ENCODE measurements at places on chromosomes 13 and 19.

GRCh38 chr13:33144358-33144784, 128.1 kb downstream of the KL start:
- DNase-seq = no peak

DNA sequence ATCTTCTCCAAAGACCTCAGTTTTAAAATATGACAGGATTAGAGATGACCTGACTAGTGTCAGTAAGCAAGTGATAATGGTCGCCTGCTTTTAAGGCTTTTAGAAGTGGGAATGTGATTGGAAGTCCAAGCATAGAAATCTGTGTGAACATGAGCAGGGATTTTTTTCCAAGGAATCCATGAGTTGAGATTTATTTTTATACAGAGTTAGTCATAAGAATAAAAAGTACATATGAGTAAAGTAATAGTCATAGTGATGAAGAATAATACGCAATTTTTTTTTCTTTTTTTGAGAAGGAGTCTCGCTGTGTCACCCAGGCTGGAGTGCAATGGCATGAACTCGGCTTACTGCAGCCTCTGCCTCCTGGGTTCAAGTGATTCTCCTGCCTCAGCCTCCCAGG, 1.6 kb downstream of the ZNF546 start:
- DNase-seq = no peak

- no peak for DNase-seq
These were observed 13.0 kb upstream of the RELB start for GRCh38 chr19:44988273-44988672.

- DNase-seq = no peak
These were observed 1.7 kb upstream of the RPS5 start for GRCh38 chr19:58385313-58385890.

GRCh38 chr13:106899442-106899841, 331.5 kb upstream of the ARGLU1 start:
- DNase-seq = no peak

DNA sequence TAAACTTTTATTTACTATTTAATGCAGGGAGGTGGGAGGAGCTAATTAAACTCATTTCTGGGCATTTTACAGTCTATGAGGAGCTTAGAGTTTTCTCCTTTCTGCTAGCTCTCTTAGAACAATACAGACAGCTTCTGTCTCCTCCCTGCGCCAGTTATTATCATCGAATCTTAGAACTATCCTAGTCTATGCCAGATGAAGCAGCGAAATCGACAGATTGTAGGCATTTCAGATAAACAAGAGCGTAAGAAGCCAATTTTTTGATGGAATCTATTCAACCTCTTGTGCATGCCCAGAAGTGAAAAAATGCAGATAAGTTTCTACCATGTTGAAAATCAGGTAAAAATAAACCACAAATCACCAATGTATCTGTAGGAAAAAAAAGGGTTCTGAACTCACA, 297.1 kb downstream of the KLF12 start:
- no peak for DNase-seq

- DNase-seq = no peak
These were observed 41.9 kb downstream of the GPC6 start for GRCh38 chr13:93268327-93269028.

DNA sequence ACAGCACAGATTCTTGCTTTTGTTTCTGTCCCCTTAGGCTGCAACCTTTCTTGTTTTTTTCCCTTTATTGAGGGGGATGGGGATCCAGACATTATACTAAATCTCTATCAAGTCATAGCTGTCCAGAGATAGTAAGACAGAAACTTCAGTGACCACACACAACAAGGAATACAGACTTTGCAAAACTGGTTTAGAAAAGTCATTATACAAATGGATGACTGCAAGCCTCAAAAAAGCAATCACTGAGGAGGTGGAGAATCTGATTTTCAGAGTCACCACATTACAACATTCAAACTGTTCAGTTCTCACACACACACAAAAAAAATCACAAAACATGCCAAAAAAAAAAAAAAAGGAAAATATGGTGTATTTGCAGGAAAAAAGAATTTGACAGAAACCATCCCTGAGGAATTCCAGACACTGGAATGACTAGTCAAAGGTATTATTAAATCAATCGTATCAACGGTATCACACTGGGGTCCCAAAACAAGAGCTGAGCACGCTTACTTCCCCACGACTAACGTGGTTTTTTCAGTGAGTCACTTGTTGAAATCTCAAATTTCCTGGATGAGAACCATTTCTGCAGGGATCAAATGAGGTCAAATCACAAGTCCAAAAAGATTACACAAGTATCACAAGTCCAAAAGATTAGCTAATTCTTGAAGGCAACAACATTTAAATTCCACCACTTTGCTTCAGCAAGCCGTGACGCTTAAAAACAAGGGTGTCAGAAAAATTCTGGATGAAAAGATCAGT, 41.2 kb downstream of the USP12 start:
- no peak for DNase-seq

DNA sequence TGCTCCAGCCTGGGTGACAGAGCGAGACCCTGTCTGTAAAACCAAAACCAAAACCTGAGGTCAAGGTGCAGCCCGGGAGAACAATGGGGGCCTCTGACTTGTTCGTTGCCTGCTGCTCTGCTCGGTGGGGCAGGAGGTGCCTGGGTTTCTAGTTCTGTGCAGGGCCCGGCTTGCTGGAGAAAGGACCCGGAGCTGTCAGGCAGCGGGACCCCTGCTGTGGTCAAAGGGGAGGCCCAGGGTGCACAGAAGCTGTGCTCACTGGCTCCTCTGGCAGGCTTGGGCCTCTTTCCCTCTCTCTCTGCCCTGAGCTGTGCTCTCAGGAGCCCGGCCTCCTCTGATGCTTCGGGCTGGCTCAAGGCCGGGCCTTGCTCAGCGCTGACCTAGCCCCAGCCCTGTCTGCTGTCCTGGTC, 3.5 kb downstream of the LRP3 start:
- no peak for DNase-seq

- no peak for DNase-seq
These were observed 12.2 kb upstream of the CCDC97 start for GRCh38 chr19:41297628-41298347.

DNA sequence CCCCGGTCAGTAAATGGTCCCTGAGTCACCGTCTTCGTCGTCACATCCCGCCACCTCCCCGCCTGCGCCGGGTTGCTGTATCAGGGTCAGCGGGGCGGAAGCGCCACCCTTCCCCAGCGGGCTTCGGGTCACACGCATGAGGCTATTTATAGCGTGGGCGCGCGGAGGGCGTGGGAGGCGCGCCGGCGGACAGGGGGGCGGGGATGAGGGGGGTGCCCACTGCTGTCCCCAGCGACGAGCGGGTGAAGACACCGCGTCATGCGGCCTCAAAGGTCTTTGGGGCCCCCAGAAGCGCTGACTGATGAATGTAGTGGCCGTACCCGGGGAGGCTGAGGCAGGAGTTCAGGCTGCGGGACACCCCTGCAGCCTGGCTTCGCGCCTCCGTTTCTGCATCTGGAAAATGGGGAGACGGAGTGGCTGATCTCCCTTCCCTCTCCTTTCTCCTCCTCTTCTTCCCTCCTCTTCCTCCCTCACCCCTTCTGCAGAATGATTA, 7.9 kb downstream of the UNC13A start:
- no peak for DNase-seq

DNA sequence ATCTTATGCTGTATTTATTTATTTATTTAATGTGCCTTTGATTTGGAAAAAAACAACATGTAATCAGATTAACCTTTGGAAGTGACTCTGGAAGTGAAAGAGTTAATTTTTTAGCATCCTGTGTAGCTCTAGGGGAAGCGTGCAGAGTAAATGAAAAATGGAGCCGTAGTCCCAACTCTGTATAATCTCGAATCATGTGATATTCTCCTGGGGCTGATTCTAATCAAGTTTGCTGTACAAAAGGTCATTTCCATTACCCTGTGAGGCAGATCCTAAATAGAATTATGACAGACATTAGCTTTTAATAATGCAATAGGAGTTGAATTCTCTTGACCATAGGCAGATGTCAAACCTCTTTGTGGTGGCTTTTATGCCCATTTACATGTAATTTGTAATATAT, 238.6 kb upstream of the CSNK1A1L start:
- DNase-seq = no peak

DNA sequence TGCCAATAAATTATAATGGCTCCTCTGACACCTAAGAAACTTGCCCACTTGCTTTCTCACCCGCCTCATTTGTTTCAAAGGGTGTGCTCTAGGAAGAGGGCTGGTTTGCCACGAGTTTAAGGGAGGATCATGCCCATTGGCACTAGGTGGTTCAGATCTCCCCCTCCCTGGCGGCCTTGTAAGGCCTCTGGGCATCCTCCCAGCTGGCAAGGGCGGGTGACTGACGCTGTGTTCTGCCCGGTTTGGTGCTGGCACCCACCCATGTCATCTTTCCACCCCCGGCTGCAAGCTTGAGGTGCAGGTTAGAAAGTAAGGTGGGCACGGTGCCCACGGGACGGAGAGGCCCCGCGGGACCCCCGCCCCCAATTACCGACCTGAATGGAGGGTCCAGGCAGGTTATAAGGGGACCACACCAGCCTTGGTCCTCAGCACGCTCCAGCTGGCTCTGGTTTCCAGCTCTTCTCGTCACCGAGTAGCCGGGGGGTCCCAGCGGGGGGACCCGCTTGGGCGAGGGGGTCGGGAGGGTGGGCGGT, 90.4 kb downstream of the PTPRS start:
- no peak for DNase-seq

DNA sequence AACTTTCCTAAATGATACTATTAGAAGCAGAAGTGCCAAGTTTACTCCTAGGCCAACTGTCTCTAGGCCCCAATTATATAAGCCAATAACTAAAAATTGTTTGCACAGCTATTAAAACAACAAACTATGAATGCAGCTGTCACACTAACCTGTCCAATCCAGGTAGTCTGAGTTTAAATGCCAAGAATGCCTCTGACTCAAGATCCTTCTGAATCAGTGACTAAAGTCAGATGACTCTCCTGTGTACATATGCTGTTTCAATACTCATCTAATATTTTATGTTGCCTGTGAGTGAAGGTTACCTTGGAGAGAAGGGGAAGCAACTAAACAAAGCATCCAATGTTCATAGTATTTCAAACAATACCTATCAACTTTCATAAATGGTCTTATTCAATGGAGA, 257.0 kb downstream of the ENOX1 start:
- DNase-seq = no peak

DNA sequence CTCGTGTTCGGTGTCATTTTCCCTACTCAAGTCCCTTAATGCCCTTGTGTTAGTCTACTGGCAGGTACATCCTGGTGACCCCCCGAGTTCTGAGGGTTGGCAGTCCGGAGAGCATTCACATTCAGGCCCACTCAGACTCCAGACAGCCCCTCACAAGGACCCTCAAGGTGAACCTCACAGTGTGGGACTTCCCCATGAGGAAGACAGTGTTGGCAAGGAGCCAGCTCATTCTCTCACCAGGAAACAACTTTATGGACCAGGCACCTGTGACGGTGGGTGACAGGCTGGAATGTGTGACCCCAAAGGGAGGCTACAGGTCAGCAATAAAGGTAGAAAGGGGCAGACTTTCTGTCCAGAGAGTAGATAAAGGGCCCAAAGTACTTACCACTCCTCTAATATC, 24.5 kb downstream of the RDH8 start:
- DNase-seq = no peak

GRCh38 chr19:6450166-6450565, 9.4 kb downstream of the SLC25A23 start:
- DNase-seq = no peak

DNA sequence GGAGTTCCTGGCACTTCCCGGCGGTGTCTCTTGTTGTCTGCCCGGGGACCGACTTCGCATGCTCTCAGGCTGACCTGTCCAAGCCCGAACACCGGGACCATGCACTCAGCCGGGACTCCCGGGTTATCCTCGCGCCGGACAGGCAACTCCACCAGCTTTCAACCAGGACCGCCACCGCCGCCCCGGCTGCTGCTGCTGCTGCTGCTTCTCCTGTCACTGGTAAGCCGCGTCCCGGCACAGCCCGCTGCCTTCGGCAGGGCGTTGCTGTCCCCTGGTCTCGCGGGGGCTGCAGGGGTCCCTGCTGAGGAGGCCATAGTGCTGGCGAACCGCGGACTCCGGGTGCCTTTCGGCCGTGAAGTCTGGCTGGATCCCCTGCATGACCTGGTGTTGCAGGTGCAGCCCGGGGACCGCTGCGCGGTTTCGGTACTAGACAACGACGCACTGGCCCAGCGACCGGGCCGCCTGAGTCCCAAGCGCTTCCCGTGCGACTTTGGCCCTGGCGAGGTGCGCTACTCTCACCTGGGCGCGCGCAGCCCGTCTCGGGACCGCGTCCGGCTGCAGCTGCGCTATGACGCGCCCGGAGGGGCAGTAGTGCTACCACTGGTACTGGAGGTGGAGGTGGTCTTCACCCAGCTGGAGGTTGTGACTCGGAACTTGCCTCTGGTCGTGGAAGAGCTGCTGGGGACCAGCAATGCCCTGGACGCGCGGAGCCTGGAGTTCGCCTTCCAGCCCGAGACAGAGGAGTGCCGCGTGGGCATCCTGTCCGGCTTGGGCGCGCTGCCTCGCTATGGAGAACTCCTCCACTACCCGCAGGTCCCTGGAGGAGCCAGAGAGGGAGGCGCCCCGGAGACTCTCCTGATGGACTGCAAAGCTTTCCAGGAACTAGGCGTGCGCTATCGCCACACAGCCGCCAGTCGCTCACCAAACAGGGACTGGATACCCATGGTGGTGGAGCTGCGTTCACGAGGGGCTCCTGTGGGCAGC, 661 bp downstream of the FREM2 start:
- DNase-seq = no peak

DNA sequence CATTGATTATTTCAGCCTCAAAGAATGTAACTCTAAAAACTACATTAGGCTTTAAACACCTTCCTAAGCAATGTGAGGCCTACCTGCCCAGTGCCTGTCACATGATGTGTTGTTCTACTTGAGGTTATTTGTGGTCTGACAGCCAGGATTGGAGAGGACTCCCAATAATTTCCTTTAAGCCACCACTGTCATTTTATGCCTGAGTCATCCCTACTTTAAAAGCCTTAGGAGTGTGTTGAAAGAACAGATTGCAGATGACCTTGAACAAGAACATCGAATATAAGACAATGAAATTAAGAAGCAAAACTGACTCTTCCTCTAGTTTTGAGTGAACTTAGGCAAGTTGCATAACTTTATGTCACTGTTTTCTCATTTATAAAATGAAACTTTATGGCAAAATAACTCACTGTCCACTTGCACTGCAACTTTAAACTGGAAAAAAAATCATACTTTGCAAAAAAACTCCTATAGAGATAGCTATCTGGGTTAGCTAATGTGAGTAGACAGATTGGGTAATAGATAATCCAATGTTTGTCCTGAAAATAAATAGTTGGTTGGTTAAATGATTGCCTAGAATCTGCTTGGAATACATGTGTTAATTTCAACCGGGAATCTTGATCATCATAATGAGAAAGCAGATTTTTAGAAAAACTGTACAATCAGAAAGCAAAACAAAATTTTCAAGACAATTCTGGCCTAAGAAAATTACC, 361.2 kb downstream of the SUCLA2 start:
- no peak for DNase-seq
